ENCODE measurements at places on chromosomes 3 and 15.
A peak's percentile ranks its signal among the peaks of the same experiment; 100 is the strongest.

DNA sequence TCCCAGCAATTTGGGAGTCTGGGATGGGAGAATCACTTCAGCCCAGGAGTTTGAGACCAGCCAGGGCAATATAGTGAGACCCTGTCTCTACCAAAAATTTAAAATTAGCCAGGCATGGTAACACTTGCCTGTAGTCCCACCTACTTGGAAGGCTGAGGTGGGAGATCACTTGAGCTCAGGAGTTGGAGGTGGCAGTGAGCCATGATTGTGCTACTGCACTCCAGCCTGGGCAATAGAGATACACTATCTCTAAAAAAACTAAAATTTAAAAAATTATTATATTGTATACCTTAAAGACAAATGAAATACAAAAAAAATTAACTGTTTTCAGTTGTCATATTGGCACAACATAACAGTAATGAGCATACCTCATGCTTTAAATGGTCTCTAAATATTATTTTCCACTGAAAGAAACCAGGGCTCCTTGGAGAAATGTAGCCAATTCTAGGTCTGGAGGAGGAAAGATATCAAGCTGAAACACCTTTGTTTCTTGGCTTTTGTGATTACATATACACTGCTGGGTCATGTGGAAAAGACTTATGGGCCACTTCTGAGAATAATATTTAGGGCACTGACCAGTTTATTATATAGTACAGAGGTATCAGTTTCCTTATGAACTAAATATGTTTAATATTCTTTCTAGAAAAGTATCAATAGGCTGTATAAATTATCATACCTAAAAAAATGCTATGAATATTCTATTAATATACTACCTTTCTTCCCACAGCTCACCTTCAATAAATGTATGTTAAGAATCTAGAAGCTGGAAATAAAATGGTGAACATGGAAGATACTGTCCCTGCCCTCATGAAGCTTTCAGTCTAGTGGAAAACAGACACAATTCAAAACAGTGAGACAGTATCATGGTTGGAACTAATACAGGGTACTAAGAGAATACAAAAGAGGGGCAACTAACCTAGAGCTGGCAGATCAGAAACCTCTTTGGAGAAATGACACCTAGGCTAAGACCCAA is 119.5 kb downstream of the TMCC1 start:
- DNase-seq, result no peak

DNA sequence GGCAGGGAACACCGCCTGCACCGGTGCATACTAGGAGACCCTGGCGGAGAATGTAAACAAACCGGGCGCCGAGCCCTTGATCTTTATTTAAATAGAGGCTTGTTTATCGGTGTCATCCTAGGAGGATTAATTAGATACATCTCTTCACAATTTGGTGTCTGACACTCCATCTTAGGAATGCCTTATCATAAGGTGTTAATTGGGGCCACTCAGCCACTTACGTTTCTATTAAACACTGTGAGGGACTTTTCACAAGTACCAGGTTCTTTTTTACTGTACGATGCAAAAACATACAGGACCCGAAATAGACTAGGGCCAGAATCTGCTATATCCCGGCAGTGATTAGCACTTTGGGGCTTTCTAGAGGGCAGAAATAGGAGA is 8.0 kb downstream of the EOMES start:
- no peak for DNase-seq

GRCh38 chr15:75029378-75030022 is 6.1 kb downstream of the PPCDC start:
- DNase-seq, result peak; percentile 96

DNA sequence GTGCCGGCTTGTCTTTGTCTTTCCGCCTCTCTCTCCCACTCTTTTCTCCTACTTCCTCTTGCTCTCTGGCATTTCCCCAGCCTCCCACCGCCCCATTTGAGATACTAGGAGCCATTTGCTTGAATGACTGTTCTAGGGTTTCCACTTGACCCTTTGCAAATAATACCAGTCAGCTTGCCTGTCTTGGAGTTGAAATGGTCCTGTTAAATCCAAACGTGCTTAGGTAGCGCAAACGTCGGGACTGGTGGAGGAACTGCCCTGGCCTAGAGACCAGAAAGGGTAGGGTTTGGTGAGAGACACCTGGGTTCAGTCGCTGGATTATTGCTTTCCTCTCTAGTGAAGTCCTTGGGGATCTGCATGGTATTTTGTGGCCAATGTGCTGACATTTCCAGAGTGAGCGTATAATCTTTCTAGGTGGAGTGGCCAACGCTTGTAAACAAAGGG is 10.6 kb downstream of the ZIC1 start:
- DNase-seq, result no peak

GRCh38 chr3:85881833-85882393 is 923.1 kb downstream of the CADM2 start:
- no peak for DNase-seq

DNA sequence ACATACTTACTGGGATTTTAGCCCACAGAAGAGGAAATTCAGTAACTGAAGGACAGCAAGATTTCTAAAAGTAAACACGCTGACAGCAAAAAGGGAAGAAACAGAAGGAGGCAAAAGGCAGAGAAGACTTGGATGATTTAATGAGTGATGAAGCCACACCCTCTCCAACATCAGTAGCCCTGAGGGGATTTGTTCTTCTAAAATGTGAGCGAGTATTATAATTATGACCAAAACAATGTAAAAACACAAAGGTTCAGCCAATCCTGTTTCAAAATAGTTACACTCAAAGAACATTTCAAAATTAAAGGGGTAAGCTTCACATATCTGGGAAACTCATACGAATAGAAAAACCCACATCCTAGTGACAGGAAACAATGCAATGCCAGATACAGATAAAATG is 25.0 kb downstream of the MCCC1 start:
- DNase-seq, result no peak

DNA sequence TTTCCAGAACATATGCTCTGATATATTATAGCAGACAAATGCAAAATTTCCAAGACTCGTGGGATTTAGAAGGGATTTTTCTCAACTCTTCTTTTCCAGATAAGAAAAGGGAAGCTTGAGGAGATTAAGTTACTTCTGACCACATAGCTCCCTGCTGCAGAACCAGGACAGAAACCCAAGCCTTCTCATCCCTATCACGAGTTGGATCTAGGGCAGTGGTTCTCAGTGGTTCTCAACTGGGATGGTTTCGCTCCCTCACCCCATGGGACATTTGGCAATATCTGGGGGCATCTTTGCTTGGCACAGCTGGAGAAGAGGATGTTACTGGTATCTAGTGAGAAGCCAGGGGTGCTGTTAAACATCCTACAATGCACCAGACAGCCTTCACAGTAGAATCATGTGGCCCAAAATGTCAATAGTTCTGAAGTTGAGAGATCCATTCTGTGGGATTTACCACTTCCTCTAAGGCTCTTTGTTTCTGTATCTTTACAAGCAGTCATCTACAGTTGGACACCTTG is 64.2 kb downstream of the LIPC start:
- no peak for DNase-seq

- peak; percentile 90 for DNase-seq
Observed at GRCh38 chr3:61561374-61562041, at the start of gene PTPRG. Gene PTPRG, plus strand, starts transcription at chr3:61561571. Its CDS starts 717 bp downstream, at chr3:61562288.

DNA sequence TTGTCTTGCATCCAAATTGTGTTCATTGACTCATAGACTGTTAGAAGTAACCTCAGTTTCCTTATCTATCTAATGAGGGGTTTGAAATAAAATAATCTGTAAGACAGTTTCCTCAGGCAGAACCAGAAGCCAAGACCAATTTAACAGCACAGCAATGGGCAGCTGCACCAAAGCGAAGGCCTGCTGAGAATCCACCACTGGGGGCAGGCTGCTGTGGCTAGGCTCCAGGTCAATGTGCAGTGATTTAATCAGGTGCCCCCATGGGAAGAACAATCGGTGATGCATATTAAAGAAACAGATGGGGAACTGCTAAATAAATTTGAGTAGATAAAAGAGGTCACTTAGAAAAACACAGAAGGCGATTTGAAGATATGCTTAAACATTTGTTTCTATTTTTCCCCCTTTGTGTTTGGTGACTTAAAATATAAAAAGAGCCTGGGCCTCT is 28.0 kb upstream of the TMOD3 start:
- DNase-seq, result peak; percentile 52

DNA sequence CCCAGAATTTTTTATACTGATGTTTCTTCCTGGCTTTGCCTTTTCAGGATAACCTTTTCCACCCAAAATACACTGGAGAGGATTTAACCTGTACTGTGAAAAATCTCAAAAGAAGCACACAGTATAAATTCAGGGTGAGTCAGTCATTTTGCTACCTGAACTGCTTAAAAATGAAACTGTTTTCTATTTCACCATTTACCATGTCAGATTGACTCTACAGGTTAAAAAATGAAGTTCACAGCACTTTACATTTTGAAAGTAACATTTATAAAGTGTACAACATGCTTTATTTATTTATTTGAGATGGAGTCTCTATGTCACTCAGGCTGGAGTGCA is 115.2 kb downstream of the GHSR start:
- no peak for DNase-seq

DNA sequence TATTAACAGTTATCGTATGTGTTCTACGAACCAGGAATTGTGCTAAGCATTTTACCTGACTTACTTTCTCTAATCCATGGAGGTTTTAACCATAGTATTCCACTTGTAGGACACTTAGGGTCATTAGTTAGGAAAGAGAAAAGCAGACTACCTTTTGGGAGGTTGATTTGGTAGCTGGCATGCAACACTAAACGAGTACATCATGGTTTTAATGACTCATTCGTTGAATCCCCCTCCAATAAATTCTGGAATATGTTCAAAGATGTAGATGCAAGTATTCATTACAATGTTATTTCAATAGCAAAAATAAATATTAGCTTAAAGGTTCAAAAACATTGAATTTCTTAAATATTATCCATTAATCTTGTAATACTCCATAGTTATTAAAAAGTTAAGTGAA is 162.5 kb downstream of the FMN1 start:
- DNase-seq, result no peak

- no peak for DNase-seq
Observed at GRCh38 chr3:66272016-66272415, 51.2 kb downstream of the SLC25A26 start.

DNA sequence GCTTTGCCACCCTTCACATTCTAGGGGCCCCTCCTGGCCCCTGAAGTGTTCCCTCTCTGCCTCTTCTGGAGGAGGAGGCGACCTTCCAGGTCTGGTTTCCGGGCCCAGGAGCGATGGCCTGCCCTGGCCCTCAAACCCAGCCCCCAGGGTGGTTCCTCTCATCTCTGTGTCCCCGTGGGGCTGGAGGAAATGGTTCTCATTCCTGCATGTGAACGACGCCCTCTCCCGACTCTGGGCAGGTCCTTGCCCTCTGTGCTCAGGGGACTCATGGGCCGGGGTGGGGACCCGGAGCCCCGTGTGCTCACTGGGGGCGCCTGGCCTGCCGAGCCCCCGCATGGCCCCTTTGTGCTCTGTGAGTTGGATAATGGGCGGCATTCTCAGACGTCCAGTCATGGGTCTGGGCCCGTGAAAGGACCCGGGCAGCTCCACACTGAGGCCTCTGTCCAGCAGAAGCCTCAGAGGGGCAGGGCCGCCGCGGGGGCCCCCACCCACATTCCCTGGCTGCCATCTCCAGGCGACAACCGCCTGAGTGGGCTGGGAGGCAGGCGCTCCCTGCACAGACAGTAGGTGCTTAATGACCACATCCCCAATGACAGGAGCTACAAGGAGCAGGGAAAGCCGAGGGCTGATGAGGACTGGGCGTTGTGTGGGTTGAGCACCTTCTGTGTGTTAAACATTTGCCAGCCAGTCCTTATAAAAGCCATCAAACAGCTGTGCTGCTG is 5.5 kb upstream of the PLXND1 start:
- peak; percentile 58 for DNase-seq

- DNase-seq, result no peak
Observed at GRCh38 chr15:51108933-51109550, 14.3 kb upstream of the TNFAIP8L3 start.

GRCh38 chr3:115838786-115839185 is 215.5 kb downstream of the GAP43 start:
- no peak for DNase-seq

DNA sequence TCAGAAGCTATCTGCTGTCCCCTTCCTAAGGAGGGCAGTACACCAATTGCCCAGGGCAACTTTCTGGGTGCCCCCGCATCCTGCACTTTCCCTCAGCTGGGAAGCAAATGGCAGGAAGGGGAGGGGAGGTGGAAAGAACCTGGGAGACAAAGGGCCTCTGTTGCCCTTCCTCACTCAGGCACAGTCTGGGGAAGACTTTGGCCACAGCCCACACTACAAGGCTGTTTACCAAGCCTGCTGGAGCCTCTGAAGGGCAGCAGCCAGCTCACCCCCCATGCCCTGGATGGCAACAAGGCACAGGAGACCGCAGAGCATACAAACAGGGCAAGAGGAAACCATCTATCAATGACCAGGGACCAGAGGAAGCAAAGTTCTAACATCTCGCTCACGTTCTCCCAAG is 42.4 kb downstream of the ARRDC4 start:
- no peak for DNase-seq

- DNase-seq, result no peak
Observed at GRCh38 chr3:4264040-4264439, 39.1 kb upstream of the SETMAR start.

GRCh38 chr3:152288681-152289080 is 20.0 kb downstream of the MBNL1 start:
- no peak for DNase-seq

DNA sequence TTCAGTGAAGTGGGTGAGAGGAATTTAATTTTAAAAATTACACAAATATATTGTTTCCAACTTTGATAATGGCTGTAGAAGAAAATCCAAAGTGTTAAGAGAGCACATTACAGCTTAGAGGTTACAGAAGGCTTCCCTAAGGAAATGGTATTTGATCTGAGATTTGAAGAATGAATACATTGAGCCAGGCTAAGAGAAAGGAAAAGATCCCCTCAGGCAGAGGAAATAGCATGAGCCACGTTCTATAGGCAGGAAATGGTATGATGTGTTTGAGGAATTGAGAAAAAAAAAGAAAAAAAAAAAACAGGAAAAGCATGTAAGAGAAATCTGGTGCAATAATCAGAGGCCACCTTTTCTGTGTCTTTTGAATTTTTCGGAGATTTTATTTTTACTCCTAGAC is 48.6 kb downstream of the UNC13C start:
- no peak for DNase-seq

- no peak for DNase-seq
Observed at GRCh38 chr15:29672923-29673809, 149.1 kb downstream of the TJP1 start.

- DNase-seq, result peak; percentile 20
Observed at GRCh38 chr3:40516201-40516600, 8.6 kb upstream of the ZNF621 start.

DNA sequence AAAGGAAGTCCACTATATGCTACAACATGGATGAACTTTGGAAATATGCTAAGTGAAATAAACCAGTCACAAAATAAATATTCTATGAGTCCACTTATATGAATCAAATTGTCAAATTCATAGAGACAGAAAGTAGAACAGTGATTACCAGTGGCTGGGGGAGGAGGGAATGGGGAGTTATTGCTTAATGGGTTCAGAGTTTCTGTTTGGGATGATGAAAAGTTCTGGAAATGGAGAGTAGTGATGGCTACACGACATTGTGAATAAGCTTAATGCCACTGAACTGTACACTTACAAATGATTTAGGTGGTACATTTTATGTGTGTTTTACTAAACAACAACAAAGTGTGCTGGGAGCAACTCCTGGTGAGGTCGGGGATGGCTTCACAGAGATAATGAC is 38.1 kb downstream of the HOMER2 start:
- DNase-seq, result no peak

GRCh38 chr3:172071780-172072330 is 32.5 kb downstream of the FNDC3B start:
- DNase-seq, result no peak

- no peak for DNase-seq
Observed at GRCh38 chr15:39427705-39428104, 153.2 kb upstream of the THBS1 start.

Measured in stomach (tissue), 19 donors.